ENCODE measurements at places on chromosomes 5 and 9.

- no peak for DNase-seq
Observed at GRCh38 chr5:115796656-115797055, 19.8 kb downstream of the CDO1 start.

DNA sequence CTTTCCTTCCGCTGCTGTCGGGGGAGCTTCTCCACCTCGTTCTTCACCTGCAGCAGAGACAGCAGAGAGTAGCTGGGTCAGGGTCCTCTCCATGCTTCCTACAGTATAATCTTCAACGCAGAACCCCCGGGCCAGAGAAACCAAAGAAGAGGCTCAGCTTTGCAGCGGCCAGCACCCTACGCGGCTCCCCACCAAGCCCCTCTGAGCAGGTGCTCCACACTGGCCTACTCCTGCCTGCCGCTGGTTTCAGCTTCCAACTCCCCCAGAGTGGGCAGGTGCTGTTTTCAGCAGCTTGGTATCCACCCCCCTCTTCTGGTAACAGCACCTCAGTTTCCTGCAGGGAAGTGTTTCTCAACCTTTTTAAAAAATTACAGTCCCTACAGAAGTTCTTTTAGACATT, 58.3 kb upstream of the FBXW11 start:
- no peak for DNase-seq

DNA sequence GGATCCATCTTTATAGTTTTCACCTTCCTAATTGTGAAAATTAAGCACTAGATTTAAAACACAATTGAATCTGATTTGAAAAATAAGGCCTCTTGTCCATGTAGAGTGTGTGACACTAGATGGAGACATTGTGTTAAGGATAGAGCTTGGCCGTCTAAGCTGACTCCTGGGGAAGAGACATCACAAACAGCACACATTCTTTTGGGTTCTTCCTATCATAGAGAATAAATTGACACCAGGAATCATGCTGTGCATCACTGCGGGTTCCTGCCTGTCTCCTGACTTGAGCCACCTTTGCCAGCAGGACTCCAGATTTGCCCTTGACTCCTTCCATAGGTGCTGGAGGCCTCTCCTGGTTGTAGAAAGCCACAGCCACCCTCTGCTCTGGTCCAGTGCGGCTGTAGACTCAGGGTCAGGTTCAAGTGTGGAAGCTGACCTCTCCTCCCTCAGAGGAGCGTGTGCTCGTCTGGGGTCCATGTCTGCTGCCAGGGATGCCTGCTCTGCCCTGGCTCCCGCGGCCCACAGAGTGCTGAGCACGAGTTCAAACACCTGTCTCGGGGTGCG, 11.2 kb downstream of the ROPN1L start:
- DNase-seq: peak; percentile 38

DNA sequence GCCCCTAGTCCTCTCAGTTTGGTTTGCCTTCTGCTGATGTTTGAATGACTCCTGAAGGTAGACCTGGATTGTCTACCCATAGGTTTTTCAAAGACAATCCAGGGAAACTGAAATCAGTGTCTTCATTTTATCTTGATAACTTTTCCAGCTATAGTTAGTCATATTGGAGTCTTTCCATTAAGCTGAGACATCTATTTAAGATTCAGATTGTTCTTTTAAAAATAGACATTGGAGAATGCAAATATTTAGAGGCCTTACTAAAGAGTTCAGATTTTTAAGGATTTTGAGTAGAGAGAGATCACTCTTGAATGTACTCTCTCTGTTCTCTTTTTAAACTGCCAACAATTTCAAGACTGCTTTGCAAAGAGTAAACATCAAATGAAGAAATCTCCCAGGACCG, 69.1 kb downstream of the GDNF start:
- DNase-seq: no peak

GRCh38 chr9:11190719-11191118, 577.9 kb upstream of the PTPRD start:
- DNase-seq: no peak

DNA sequence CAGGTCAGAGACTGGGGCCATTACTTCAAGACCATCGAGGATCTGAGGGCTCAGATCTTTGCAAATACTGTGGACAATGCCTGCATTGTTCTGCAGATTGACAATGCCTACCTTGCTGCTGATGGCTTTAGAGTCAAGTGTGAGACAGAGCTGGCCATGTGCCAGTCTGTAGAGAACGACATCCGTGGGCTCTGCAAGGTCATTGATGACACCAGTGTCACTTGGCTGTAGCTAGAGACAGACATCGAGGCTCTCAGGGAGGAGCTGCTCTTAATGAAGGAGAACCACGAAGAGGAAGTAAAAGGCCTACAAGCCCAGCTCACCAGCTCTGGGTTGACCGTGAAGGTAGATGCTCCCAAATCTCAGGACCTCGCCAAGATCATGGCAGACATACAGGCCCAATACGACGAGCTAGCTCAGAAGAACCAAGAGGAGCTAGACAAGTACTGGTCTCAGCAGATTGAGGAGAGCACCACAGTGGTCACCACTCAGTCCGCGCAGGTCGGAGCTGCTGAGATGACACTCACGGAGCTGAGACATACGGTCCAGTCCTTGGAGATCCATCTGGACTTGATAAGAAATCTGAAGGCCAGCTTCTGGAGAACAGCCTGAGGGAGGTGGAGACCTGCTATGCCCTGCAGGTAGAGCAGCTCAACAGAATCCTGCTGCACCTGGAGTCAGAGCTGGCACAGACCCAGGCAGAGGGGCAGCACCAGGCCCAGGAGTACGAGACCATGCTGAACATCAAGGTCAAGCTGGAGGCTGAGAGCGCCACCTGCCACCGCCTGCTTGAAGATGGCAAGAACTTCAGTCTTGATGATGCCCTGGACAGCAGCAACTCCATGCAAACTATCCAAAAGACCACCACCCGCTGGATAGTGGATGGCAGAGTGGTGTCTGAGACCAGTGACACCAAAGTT, 9.3 kb downstream of the NIPBL start:
- no peak for DNase-seq

- DNase-seq: no peak
Observed at GRCh38 chr5:134267366-134268018, 41.6 kb upstream of the PPP2CA start.

DNA sequence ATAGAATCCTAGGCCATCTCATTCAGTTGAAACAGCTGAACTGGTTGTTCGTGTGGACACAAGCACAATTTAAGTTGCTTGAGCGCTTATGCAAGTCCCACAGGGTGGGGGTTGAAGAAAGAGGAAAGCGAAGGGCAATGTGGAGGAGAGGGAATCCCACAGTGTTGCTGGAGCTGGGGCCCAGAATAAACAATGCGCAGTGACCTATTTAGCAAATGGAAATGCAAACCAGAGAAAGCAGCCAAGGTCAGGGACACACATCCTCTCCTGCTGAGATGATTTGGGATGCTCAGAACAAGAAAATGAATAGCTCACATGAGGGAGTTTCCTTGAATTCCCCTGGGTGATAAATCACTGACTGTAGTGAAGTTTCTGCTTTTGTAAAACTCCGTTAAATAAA, 838.3 kb downstream of the TLE4 start:
- no peak for DNase-seq

All from immature natural killer cell (primary cell).